ENCODE measurements at places on chromosomes 1 and 21. TPM values are rescaled to one million over a fixed set of nuclear protein-coding genes. Genes with fewer than 3 reads are reported as not detected.

- DNase-seq = no peak
Observed at GRCh38 chr1:6898974-6899539, 113.8 kb downstream of the CAMTA1 start.

Gene WNT4
- 3.7 TPM for total RNA-seq

DNA sequence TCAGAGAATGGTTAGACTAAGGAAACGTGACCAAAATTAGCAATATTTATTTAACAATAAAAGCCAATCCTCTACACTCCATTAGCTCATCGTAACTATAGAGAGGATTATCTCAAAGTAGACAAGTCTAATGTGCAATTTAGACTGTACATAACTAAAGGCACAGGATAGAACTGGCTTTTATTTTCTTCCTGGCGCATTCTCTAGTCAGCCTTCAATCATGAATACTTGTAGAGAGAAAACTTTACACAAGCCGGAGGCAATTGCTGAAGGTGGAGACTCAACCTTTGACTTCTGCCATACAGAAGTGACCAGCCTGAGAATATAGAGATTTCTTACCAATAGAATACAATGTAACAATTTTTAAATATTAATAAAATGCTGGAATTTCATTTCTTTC is 777.9 kb downstream of the LTN1 start:
- no peak for DNase-seq

Gene LMX1A
- not detected for total RNA-seq

Gene INTS11
- 132 TPM for total RNA-seq

Gene BTG2
- 199 TPM for total RNA-seq

Gene CBR3
- 1.8 TPM for total RNA-seq

DNA sequence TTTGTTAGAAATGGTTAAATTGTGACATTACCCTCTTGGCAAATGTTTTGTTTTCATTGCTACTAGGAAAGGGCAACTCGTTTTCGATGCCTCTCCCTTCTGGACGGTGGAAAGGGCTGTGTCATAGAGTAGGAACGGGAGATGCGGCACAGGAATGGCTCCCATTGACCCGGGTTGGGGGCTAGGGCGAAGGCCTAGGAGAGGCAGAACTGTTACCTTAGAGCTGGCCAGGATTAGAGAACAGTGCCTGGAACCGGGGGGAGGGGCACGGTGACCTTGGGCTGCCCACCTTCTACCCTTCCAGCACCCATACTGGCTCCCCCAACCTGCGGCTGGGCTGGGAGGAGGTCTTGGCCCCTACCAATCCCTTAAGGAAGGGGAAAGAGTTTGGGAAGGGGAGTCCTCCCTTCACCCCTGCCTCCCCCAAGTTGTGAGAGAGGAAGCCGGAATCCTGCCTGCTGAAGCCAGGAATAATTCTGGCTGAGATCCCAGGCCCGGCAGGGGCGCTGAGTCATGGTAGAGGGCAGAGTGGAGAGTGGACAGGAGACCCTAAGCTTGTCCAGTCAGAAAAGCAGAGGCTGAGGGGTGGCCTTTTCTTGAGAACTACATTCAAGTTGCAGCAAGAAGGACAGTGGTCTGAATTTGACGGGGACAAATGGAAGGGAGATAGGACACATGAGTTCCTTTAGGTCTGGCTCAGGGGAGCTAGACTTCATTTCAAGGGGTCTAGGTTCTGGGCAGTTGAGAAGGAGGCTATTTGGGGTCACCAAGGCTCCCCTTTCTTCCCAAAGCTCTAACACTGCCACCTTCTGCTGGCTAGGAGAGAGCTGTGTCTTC is 8.2 kb downstream of the LMNA start:
- peak; percentile 87 for DNase-seq

GRCh38 chr1:220767312-220768125 is 19.2 kb upstream of the MTARC1 start:
- no peak for DNase-seq

Gene TMOD4
- total RNA-seq = 2.0 TPM

DNA sequence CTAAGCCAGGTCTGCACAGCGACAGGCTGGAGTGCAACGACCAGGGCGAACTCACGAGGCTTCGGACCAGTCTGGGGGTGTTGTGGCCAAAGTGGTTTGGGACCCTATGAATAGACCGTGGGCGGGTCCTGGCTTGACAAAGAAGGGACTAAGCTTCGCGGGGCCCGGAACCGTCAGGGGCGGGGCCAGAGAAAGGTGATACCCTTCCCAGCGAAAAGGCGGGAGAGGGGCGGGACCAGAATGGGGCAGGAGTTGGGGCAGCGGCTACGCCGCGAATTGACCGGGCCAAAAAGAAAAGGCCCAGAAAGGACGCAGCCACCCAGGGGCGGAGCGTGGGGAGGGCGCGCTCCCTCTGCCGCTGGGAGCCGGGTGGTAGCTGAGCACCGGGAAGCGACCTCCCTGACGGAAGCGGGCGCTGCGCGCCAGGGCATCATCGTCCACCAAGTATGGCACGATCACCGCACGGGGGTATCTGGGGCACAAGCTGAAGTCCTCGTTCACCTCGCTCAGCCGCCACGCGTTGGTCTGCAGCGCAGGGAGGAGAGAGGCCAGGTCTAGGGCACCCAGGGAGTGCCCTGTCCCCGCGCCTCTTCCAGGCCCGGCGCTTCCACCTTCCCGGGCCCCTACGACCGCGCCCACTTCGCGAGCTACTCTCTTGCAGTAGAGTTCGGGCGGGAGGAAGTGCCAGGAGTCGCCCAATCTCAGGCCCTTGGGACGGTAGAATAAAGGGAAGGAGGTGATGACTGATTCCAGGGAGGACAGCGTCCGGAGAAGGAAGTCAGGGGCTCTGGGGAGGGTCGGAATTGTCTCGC is 6.7 kb upstream of the FAM167B start:
- DNase-seq = peak; percentile 72

DNA sequence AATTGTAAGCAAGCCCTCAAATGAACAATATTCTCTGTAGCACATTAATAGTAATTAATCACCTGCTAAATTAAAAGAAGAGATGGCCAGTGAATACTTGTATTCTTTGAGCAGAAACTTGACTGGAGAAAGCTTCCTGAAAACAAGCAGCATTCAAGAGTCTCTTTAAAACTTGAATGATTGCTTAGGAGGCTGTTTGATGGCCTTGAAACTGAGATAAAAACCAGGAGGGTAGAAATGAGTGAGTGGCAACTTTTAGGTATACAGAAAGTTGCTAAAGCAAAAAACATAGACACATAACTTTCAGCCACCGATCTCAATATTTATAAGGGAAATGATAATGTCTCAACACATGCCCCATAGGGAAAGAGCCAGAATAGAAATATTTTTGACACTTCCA is 234.8 kb upstream of the FMN2 start:
- no peak for DNase-seq

Gene LENEP
- 0.94 TPM for total RNA-seq

- peak; percentile 80 for DNase-seq
Observed at GRCh38 chr21:34887725-34888568, 161.2 kb downstream of the RUNX1 start.

Gene CDA
- 3.5 TPM for total RNA-seq

DNA sequence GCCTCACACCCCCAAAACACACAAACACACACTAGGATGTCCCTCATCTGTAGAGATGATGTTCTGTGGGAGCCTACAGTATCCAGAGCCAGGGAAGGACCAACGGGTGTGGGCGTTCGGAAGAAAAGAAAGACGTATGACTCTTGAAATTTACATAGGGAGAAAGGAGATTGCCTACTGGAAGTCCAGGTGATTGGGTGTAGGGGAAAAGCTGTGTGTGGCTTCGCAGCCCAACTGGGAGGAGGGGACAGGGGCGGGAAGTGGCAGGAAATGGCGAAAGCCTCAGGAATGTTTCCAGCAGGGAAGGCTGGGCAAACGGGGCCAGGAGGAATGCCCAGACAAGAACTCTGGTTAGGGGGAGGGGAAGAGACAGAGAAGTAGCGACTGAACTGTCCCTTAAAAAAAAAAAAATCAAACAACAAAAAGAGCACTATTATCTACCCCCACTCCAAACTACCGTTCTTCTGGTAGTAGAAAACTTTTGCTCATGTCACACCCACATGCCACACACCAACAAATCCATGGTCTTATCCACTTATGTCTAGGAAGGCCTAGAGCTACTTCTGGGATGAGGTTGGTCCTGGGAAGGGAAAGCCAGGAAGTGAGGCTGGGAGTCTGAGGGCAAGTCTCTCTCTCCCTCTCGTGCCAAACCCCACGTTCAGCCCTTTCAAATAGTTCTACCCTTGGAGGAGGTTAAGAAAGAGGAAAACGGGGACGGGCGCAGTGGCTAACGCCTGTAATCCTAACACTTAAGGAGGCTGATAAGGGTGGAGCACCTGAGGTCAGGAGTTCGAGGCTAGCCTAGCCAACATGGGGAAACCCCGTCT is 1.8 kb upstream of the CKS1B start:
- peak; percentile 83 for DNase-seq

Gene AQP10
- not detected for total RNA-seq

DNA sequence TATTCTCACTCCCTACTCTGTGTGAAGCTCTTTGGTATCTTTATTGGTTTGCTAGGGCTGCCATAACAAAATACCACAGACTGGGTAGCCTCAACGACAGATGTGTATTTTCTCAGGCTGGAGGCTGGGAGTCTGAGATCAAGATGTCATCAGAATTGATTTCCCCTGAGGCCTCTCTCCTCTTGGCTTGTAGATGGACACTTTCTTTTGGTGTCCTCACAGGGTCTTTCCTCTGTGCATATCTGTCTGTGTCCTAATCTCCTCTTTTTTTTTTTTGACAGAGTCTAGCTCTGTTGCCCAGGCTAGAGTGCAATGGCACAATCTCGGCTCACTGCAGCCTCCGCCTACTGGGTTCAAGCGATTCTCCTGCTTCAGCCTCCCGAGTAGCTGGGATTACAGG is 71.4 kb upstream of the KCNJ6 start:
- no peak for DNase-seq

Gene ZNF695
- total RNA-seq = not detected

Gene FCRL6
- 0.49 TPM for total RNA-seq

DNA sequence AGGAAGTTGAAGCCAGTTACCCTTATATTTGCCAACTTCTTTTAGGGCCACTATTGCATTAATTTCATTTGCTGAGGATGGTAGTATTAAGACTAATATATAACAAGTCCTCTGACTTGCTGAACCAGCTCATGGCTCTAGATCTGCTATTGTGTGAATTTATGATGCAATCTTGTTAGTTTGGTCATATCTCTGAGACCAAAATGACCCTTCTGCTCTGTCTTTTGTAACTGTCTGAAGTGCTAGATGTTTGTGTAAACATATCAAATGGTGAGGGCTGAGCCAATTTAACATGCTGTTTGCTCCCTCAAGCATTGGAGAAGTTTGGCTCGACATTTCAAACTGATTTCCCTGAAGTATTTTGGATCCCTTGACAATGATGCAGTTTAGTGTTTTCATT is 106.9 kb upstream of the PTGFR start:
- no peak for DNase-seq

Gene CHIA
- total RNA-seq = not detected

Gene OR2W3
- total RNA-seq = not detected

Gene KRTAP26-1
- not detected for total RNA-seq

GRCh38 chr1:92929461-92929860 is 31.8 kb downstream of the DIPK1A start:
- no peak for DNase-seq

DNA sequence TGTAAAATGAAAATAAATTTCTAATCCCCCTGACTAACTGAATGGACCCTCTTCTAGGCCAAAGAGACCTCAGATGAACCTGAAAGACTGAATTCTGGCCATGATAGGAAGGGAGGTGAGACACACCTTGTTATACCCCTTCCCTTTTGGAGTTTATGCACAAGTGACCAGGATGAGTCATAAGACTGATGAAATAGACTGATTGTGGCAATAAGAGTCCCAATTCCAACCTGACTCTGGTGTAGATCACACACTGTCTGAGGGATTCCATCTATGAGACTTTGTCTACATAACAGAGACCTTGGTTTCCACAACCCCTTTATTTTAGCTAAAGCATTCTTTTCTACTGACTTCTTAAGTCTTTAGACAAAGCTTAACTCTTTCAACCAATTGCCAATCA is 13.5 kb upstream of the OR2G2 start:
- DNase-seq = no peak

DNA sequence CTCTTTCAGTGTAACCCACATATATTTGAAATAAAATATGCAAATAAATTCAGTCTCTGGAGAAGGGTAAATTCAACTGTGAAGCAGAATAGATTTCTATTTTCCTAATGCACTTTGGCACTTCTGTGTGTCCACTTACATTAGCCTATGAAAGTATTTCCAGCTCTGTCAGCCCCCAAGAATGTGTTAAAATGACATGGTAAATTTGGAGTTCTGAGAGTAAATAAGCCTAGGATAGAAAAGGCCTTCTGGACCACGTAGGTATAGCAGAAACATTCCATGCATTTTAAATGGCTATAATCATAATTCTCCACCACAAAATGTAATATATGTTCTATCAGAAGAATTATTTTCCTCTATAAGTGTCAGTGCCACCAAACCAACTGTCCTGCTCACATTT is 276.2 kb downstream of the NEGR1 start:
- no peak for DNase-seq

- no peak for DNase-seq
Observed at GRCh38 chr1:60956520-60956919, 125.8 kb upstream of the NFIA start.

DNA sequence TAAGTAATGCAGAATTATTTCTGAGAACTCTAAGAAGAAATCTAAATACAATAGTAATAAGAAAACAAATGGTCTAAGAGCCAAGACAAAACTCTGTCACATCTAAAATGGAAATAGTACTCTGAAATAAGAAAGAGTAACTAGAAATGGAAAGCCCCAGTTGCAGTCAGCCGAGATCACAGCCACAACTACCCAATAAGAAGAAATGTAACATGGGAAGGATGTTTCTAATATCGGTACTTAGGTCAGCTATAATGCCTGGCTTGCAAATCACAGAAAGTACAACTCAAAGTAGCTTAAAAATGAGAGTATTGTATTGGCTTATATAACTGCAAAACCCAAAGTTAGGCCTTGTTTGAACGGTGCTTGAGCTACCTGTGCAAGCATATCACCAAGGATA is 58.6 kb upstream of the USP25 start:
- DNase-seq = no peak
